Activated CD4-positive, alpha-beta T cell treated with anti-CD3 and anti-CD28 coated beads for 4 hours (primary cell): ENCODE measurements at places on chromosomes 7 and 10.

DNA sequence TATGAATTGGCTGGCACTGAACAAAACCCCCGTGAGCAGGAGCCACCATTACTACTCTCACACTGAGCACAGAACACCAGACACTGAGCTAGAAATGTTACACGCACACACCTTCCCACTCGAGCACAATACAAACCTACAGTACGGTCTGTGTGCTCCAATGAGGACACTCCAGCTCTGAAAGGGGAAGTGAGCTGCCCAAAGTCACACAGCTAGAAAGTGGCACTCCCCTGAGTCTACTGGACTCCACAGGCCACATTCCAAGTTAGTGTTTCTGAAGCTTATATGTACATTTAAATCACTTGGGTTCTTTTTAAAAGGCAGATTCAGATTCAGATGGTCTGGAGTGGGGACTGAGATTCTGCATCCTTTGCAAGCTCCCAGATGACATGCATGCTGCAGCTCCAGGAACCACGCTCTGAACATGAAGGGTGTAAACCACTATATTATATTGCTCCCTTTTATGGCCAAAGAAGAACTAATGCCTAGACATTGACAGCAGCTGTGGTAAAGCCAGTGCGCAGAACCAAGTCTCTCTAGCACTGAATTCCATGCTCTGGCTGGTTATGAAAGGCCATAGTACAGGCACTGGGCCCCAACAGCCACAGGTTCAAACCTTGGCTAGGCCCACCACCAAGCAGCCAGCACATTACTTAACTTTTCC lies 77.1 kb downstream of the FRMPD2 start:
- DNase-seq = no peak

- DNase-seq = no peak
Measured at GRCh38 chr10:112532189-112532588, 85.2 kb downstream of the VTI1A start.

GRCh38 chr10:77420947-77421523 lies 216.6 kb downstream of the KCNMA1 start:
- no peak for DNase-seq

DNA sequence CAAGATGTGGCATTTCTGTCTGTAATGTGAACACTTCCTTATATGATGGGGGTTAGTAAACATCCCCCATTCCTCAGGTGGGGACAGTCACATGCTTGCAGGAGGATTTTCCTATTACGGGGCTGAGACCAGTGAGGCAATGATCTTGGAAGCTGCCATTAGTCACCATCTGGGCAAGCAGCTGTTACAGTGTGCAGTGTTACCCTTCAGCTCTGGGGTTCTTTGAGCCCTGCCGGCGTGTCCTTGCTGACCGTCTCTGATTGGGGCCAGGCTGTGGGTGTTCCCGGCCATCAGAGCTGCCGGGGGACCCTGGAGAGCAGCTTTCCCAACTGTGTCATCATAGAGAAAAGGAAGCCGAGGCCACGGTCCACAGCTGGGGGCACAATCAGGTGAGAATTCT lies 126.8 kb upstream of the FAM20C start:
- DNase-seq = no peak

- DNase-seq = no peak
Measured at GRCh38 chr10:59582780-59583179, 126.9 kb downstream of the SLC16A9 start.

DNA sequence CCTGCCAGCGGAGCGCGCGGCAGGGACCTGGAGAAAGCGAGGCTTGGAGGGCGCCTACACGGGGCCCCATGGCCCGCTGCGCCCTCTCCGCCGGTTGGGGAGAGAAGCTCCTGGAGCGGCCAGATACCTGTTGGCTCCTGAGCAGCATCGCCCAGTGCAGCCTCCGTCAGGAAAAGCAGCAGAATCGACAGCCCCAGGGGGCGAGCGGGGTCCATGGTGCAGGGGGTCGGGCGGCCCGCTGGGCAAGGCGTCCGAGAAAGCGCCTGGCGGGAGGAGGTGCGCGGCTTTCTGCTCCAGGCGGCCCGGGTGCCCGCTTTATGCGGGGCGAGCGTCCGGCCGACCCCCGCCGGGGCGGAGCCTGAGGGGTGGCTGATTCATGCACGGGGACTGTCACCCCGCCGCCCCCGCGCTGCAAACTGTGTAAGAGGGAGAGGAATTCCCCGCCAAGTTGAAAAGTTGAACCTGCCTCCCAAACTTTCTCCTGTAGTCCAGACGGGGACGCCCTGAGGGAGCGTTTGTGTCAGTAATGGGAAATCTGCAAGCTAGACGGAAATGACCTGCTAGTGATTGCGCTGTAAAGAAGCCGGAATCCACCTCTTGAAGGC lies at the start of gene TFPI2:
TFPI2 (minus strand) TSS at position 290 of the 605 bp plus-strand sequence; CDS start at position 215, 75 bp downstream.
- DNase-seq = no peak

DNA sequence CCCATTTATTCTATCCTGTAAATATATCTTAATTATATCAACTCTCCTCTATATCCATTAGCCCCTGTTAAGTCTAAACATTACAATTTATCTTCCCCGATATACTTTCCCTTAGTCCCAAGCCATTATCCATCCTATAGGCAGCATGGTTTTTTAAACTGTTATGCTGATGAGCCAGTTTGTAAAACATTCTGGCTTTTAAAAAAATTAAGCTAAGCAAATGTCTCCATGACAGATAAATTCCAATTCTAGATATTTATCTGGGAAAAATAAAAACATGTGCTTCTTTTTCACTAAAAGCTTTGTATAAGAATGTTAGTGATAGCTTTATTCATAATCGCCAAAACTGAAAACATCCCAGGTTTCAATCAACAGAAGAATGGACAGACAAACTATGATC lies 183.2 kb upstream of the GNAI1 start:
- no peak for DNase-seq

DNA sequence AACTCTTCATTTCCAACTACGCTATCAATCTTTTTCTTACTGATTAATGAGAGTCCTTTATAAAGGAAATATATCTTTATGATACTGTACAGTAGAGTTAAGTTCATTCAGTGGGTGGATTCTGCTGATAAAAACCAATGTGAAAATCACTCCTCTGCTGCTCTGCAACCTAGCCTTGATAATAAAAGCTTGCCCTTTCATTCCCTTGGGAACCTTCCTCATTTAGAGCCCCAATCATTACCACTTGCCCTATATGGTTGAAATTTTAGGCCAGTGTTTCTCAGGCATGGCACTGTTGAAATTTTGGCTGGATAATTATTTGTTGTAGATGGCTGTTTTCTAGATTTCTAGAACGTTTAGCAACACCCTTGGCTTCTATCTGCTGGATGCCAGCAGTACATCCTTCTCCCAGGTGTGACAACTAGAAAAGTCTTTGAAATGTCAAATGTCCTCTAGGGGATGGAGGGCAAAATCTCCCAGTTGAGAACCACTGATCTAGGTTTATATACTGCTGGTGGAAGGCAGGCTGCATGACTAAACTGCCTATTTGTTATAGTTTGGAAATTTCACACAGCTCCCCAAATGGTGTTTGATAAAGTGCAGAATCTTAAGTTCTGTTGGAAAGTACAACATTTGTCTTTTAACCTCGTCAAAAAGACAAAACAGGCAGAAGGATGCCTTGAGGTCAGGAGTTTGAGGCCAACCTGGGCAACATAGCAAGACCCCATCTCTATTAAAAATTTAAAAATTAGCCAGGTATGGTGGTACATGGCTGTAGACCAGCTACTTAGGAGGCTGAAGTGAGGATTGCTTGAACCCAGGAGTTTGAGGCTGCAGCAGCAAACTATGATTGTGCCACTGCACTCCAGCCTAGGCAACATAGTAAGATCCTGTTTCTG lies 8.9 kb upstream of the SIRT1 start:
- no peak for DNase-seq

- DNase-seq = no peak
Measured at GRCh38 chr10:3631701-3632330, 153.2 kb downstream of the KLF6 start.
